ENCODE measurements at places on chromosomes 1 and 21.

GRCh38 chr1:222880587-222880986, 65.7 kb downstream of the DISP1 start:
- DNase-seq, result no peak

- no peak for DNase-seq
Measured at GRCh38 chr1:111725192-111725591, 14.0 kb downstream of the INKA2 start.

DNA sequence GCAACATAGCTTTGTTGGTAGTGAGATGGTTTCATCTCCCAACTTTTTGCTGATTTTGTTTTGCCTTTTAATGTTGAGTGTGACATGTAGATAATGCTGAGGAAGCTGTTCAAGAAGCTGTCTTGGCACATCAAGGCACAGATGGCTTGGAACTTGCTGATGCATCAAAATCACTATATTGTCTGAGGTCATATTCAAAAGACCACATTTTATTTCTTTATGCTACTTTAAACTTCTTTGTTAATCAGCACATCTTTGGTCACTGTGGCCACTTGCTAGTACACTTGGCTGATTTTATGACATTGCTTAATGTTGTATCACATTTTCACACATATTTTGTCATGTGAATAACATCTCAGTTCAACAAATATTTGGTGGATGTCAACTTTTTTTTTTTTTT, 87.1 kb upstream of the BCL10 start:
- DNase-seq, result no peak

GRCh38 chr1:159429074-159429861, 2.7 kb upstream of the OR10J4 start:
- no peak for DNase-seq

- no peak for DNase-seq
Measured at GRCh38 chr21:41564871-41565274, 56.9 kb upstream of the TMPRSS2 start.

- DNase-seq, result no peak
Measured at GRCh38 chr1:101257500-101258325, 20.9 kb downstream of the S1PR1 start.

Measured in activated T-cell treated with anti-CD3 and anti-CD28 coated beads, Interleukin-2, amount 50 U/mL, for 1 hour (primary cell).